ENCODE measurements at places on chromosomes 13 and 19. TPM values are rescaled to one million over a fixed set of nuclear protein-coding genes. Genes with fewer than 3 reads are reported as not detected.
A peak's percentile ranks its signal among the peaks of the same experiment; 100 is the strongest.

DNA sequence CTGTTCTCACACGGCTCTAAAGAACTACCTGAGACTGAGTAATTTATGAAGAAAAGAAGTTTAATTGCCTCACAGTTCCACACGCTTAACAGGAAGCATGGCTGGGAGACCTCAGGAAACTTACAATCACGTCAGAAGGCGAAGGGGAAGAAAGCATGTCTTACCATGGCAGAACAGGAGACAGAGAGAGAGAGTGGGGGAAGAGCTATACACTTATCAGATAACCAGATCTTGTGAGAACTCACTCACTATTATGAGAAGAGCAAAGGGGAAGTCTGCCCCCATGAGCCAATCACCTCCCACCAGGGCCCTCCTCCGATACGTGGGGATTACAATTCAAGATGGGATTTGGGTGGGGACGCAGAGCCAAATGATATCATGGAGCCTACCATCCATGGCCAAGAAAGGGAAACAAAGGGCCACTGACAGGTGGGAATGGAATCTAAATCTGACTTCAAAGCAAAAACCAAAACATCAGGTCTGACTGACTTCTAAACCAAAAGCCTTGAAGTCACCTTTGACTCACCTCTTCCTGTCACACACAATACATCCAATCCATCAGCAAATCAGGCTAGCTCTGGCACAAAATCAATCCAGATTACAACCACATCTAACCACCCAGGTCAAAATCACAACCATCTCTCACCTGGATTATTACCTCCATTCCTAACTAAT, 189.7 kb downstream of the ENOX1 start:
- no peak for DNase-seq

DNA sequence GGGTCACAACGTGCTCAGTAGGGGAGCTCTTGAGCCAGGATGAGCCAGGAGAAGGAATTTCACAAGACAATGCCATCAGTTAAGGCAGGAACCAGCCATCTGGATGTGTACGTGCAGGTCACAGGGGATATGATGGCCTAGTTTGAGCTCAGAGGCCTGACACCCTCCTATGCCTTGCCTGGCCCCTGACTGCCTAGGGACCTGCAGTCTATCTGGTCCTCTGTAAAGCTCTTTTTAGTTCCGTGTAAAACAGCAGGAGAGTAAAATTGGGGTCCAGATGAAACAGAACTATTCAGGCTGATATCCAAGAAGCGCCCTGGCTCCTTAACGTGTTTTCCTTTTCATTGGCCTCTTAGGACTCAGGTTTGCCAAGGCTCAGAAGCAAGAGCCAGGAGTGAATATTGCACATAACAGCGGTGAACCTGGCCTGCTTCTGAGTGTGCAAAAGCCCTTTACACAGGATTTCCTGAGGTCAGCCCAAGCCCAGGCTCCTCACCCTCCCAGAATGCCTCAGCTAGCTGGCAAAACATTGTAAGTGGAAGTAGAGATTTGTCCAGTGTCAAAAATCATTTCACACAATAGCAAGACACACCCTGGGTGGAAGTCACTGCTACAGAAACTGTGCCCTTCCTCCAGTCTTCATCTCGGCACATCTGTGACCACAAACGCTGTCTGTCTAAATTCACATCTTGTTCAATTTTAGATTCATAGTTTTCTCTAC, 777.2 kb downstream of the UQCRFS1 start:
- no peak for DNase-seq

GRCh38 chr13:23350009-23350408, 83.5 kb downstream of the SACS start:
- no peak for DNase-seq

DNA sequence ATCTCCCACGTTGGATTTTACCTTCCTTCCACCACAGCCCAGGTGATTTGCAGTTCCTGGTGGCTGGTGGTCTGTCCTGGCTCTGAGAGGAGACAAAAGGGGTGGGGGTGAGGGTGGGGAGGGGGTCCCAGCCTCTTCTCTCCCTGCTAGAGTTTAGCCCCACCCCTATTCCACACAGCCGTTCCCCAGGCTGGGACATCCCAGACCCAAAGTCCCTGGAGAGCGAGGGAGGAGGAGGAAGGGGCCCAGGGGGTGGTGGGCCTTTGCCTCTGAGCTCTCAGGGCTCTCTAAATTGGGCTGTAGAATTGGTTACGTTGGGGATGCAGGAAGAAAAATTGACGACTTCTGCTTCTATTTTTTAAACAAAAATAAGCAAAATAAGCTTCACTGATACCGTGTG, 81.9 kb downstream of the SLC6A16 start:
- DNase-seq: no peak

DNA sequence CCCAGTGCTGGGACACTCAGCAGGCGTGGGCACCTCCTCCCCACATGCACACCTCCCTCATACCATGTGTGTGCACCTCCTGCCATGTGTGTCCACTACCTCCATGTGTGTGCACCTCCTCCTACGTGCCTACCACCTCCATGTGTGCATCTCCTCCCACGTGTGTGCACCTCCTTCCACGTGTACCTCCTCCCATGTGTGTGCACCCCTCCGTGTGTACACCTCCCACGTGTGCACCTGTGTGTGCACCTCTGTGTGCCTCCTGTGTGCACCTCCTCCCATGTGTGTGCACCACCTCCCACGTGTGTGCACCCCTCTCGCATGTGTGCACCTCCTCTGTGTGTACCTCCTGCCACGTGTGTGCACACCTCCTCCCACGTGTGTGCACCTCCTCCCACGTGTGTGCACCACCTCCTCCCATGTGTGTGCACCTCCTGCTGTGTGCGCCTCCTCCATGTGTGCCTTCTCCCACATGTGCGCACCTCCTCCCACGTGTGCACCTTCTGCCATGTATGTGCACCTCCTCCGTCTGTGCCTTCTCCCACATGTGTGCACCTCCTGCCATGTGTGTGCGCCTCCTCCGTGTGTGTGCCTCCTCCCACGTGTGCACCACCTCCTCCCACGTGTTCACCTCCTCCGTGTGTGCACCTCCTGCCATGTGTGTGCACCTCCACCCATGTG, 6.1 kb upstream of the C13orf46 start:
- no peak for DNase-seq

The FUT6 gene
- 81.2 TPM for total RNA-seq

DNA sequence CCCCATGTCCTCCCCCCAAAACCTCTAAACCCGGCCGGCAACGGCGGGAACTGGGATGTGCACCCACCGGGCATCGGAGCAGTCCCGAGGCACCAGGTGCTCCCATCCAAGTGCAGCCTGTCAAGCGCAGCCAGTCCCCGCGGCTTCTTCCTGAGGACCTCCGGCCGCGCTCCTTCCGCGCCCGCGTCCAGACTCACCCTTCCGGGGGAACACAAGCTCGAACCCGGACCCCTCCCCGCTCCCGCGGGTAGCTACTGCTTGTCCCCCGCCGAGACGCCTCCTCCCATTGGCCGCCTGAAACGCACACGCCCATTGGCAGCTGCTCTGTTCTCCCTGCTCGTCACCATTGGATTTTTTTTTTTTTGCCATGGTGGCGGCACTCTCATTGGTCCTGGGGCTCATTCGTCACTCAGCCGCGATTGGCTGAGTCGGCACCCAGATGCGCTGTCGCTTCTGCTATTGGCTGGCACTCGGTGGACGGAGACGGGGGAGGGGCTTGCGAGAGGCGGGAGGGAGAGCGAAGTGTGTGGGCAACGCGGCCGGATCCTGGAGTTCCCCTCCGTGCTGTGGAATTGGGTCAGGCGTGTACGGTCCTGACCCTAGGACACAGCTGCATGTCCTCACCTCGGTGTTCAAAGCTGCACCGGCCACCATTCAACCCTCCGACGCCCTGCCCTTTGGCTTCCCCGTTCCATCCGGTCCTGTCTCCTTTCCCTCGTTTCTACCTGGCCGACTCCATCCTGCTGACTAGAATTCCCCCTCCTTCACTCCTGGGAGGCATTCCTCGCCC, at the start of gene TYK2:
Gene TYK2, minus strand, starts transcription at position 260 of the 790 bp plus-strand sequence. CDS start 2,166 bp downstream, outside the sequence.
- peak; percentile 98 for DNase-seq

The PTGER1 gene
- 1.9 TPM for total RNA-seq

The ZNF534 gene
- total RNA-seq: not detected

- DNase-seq: no peak
Observed at GRCh38 chr19:30498707-30499106, 126.5 kb downstream of the ZNF536 start.

DNA sequence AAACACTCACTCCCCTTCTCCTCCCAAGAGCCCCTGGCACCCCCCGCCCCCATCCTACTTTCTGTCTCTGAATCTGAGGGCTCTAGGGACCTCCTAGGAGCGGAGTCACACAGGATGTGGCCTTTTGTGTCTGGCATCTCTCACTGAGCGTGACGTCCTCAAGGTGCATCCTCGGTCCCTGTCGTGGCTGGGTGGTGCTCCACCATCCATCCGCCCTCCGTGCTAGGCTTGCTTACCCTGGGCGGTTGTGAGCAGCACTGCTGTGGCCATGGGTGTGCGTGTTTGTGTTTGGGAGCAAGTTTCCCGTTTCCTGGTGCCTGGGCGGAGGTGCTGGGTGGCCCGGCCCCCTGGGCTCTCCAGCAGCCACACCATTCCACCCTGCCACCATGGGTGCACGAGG, 12.2 kb downstream of the PLEKHJ1 start:
- DNase-seq: no peak

The UGGT2 gene
- 20.2 TPM for total RNA-seq

The KIR2DL1 gene
- not detected for total RNA-seq

- DNase-seq: no peak
Observed at GRCh38 chr13:114019367-114019766, 45.5 kb upstream of the C13orf46 start.

- no peak for DNase-seq
Observed at GRCh38 chr19:33547676-33548075, 26.1 kb upstream of the PEPD start.

DNA sequence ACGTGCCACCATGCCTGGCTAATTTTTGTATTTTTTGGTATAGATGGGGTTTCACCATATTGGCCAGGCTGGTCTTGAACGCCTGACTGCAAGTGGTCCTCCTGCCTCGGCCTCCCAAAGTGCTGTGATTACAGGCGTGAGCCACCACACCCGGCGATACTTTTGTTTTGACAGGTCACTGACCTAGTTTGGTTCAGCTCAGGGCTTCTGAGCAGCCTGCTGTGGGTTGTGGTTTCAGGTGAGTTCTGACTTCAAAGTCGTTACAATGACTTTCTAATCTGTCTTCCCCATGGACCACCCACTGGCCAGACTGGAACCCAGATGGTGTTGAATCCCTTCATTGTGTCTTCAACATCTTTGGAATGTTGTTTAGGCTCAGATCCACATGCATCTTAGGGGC, 73.8 kb downstream of the TRPM4 start:
- no peak for DNase-seq

Data from mucosa of gallbladder (tissue), 1 donor.